Hippocampal formation (tissue), 2 donors: ENCODE measurements at places on chromosomes 1 and 21.

DNA sequence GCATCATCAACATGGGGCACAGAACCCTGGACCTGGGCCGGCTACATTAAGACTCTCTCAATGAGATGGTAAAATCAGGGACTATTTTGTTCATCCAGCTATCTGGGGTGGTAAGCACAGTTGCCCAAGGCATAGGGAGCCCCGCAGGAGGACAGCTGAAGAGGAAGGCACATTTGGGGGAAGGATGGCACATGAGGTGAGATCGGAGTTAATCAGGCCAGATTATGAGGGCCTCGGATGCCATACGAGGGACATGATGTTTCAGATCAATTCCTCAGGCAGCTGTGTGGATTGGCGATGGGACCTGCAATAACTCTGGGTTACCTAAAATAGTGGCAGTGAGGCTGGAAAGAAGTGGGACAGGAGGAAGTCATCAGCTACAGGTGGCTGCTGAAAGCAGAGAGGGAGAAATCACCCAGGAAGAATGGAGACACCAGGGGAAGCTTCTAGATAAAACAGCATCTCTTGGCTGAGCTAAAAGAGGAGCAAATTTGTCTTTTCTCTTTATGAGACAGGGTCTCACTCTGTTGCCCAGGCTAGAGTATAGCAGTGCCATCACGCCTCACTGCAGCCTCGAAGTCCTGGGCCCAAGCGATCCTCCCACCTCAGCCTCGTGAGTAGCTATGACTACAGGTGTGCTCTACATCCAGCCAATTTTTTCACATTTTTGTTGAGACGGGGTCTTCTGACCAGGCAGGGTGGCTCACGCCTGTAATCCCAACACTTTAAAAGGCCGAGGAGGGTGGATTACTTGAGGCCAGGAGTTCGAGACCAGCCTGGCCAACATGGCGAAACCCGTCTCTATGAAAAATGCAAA lies 21.1 kb downstream of the TOMM20 start:
- no peak for DNase-seq

DNA sequence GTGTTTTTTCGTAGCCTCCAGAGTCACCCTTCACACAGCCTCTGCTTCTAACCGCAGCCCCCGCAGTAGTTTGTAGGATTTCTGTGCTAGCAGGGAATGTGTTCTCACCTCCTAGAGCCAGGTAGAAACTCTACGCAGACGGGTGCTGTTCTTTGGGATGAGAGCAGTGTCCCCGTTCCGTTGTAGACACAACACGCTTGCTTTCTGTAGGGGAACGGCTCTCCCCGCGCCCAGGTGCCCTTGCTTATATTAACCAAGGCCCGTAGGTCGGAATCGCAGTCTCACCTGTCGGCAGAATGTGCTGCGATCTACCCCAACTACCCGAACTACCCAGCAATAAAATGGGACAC lies 111.8 kb upstream of the NBPF11 start:
- no peak for DNase-seq

DNA sequence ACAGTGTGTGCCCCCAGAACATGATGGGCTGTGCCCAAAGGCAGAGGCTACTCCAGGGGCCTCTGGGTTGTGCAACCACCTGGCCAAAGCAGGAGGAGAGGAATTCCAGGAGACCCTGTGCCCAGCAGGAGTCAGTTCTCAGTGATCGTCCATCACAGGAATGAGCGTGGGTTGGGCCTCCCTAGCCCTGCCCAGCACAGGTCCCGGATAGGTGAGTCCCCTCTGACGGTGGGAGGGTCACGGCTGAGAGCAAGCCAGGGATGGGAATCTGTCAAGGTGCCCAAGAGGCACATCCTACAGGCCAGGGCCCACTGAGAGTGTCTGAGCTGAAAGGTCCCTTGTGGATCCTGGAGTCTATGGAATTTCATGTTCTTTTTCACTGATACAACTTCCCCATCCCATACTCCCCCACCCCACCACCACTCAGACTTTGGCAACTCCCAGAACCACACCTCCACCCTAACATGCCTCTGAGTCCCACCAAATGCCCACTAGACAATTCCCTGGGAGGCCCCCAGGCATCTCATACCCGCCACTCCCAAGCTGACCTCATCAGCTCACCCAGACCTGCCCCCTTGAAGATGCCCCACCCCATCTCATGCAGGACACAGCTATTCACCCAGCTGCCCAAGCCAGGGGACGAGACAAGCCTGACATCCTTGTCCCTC lies 3.1 kb downstream of the GJB4 start:
- no peak for DNase-seq

DNA sequence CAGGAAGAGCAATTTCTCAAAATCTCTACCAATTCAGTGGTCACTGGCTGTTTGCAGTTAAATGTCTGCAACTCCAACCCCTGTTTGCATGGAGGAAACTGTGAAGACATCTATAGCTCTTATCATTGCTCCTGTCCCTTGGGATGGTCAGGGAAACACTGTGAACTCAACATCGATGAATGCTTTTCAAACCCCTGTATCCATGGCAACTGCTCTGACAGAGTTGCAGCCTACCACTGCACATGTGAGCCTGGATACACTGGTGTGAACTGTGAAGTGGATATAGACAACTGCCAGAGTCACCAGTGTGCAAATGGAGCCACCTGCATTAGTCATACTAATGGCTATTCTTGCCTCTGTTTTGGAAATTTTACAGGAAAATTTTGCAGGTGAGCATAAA lies 167.2 kb downstream of the CRB1 start:
- no peak for DNase-seq

DNA sequence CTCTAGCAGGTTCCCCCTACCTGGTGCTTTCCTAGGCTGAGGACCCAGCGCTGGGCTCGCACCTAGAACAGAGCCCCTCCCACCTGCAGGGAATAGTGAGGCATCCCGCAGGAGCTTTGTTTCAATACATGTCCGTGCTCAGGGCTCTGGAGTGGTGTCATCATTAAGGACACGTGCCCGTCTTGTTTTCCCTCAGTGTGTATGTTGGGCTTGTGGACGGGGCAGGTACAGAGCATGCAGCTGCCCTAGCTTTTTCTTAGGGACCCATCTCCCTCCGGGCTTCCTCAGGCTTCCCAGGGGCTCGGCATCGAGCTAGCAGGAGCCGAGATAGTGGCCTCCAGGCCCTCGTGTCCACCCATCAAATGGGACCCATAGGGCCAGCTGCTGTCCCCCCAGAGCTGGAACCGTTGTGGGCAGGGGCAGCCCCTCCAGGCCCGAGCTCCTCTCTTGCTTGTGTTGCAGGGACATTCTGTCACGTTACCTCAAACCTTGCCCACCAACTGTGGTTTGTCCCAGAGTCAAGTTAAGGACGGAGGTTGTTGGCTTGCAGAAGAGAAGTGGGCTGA lies 3.9 kb downstream of the TMEM201 start:
- no peak for DNase-seq

DNA sequence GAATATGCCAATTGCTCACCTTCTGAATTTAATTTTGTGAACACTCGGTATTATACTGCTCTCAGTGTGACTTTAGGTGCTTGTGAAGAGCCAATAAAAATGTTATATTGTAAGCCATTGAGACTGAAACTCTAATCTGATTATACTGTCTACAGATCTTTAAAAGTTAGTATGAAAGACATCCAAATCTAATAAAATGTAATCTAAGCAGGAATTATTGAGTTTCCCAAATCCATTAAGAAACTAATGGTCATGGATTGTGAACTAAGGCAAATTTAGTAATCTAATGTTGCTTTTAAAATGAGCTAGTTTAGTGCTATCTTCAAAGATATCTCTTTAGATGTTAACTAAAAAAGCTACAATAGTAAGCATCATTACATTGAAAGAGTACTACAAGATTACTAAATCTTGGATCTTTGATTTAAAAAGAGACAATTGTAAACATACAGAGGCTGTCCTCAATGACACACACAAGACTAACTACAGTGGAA lies 1132.4 kb upstream of the B3GALT2 start:
- DNase-seq = no peak

- DNase-seq = no peak
Measured at GRCh38 chr1:165426745-165427144, 18.2 kb downstream of the RXRG start.

DNA sequence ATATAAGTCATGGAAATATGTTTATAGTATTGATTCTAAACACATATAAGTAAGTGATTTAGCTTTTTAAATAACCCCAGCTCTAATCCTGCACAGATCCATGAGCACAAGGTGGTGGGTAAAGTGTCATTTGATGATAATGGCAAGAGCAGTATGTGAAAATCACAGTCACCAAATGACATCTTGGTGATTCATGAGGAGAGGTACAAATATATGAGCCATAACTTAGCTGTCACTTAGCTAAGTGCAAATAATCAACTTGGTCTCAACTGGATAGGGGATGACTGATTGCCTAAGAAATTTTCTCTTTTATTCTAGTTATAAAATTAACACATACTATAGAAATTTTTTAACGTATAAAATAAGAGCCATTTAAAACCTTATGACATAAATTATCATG lies 198.1 kb downstream of the ZZZ3 start:
- DNase-seq = no peak

DNA sequence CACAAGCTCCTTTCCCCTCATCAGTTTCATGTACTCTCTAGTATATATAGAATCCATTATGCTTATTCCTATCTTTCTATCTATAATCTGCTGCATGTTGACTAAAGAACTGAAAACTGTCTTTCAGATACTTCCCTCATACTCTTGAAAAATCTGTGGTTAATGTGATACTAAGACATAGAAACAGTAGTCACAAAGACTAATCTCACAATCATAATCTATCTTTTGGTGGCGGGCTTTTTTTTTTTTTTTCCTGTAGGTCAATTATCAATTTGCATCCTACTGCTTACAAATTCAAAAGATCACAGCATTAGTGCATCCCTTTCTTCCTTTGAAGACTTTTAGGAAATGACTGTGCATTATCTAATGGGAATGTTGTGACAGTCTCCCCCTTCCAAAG lies 4.7 kb downstream of the UBR4 start:
- no peak for DNase-seq

- no peak for DNase-seq
Measured at GRCh38 chr1:167301355-167301754, 80.7 kb downstream of the POU2F1 start.

DNA sequence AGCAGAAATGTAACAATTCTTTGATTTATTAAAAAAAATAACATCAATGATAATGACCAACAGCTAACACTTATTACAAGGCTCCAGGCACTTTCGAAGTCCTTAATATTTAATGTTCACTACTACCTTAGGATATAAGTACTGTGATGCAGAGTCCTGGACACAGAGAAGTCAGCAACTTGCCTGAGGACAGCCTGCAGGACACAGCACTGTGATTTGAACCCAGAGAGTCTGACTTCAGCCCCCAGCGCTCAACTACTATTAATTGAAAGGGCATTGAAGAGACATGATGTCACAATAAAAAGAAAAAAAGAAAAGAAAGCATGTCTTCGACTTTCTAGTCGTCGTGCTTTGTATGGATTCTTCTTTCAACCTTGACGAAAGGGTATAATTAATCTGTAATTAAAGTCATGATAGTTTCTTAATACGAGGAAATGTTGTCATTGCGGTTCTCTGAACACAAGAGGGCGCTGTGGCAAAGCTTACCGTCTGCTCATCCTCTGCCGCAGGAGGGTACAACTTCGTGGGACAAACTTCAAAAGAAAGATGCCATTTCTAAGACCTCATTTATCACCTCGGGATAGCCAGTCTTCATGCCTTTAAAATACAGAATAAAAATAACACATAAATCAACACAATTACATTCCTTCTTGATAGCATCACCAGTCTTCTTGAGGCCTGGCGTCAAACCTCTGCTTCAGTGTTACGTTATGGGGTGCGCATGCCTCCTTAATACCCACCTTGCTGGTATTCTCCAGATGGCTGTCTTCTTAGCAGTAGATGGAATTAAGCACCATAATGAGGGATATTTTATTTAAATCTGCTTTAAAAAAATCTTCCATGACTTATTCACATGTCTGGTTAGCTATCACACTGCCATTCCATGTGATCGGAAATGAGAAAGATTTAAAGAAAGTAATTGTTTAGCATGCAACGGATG lies 240.1 kb downstream of the DISC1 start:
- peak; percentile 13 for DNase-seq

- DNase-seq = no peak
Measured at GRCh38 chr1:195618287-195618686, 990.0 kb downstream of the KCNT2 start.

DNA sequence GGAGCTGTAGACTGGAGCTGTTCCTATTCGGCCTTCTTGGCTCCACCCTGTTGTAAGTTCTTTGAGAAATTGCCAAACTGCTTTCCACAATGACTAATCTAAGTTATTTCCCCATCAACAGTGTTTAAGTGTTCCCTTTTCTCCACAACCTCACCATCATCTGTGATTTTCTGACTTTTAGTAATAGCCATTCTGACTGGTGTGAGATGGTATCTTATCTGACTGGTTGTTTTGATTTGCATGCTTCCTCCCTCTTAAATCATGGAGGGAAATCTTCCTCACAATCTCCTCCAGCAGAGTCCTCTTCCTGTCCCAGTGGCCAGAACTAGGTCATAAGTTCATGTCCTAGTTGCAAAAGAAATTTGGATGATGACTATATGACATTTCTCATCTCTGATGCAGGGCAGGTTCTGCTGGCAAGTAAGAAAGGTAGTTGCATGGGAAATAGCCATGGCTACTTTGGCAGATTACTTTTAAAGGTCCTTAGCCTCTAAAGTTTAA lies 294.0 kb downstream of the LRRC40 start:
- no peak for DNase-seq

- DNase-seq = no peak
Measured at GRCh38 chr1:189605226-189605625, 872.4 kb downstream of the BRINP3 start.

DNA sequence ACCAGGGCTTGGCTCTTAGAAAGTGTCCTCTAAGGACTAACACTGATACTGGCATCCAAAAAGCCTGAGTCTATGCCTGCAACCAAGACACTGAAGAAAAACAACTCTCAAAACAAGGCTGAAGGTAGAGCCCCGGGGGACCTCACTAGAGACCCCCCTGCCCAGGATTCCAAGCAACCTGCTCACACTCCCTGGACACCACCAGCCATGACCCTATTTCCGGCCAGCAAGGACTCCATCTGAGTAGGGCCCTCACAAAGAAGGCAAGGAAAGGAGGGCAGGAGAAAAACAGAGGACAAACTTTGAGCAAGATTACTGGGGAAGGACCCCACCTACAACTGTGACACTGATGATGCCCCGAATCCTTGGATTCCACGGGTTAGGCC lies 343.1 kb downstream of the NPHP4 start:
- no peak for DNase-seq

GRCh38 chr21:15063081-15063813 lies 1.6 kb downstream of the NRIP1 start:
- no peak for DNase-seq

- no peak for DNase-seq
Measured at GRCh38 chr1:161702250-161702649, 4.8 kb upstream of the FCRLA start.

GRCh38 chr1:27504588-27505419 lies 14.8 kb upstream of the WASF2 start:
- peak; percentile 95 for DNase-seq

GRCh38 chr1:44377925-44378784 lies 23.1 kb upstream of the ERI3 start:
- DNase-seq = peak; percentile 77

GRCh38 chr21:43645136-43645891 lies 14.0 kb downstream of the HSF2BP start:
- DNase-seq = peak; percentile 38

GRCh38 chr1:246753670-246754535 lies 29.7 kb downstream of the SCCPDH start:
- DNase-seq = peak; percentile 12
